ENCODE measurements at places on chromosomes 16 and 17.

DNA sequence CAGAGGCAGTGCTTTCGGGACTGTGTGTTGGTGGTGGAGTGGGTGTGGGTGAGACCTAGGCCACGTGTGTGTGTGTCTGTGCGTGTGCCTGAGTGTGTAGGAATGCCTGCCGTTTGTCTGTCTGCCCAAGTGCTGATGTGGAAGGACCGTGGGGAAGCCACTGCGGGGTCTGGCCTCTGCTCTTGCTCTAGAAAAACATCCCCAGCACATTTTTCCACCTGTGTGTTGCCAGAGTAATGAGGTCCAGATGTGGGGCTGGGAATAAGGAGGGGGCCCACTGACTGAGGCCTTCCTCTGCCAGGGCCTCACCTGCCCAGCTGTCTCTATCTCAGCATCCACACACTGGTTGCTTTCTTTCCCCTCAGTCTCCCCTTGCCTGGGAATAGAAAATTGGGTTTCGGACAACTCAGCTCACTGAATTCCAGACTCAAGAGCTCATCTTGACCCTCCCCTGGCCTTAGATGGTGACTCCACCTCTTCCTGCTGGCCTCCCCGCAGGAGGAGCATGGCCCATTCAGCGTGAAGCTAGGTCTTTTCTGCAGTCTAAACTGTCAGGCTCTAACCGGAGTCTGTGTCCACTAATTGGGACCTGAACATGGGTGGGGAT is 7.6 kb downstream of the SGCA start:
- DNase-seq: no peak

DNA sequence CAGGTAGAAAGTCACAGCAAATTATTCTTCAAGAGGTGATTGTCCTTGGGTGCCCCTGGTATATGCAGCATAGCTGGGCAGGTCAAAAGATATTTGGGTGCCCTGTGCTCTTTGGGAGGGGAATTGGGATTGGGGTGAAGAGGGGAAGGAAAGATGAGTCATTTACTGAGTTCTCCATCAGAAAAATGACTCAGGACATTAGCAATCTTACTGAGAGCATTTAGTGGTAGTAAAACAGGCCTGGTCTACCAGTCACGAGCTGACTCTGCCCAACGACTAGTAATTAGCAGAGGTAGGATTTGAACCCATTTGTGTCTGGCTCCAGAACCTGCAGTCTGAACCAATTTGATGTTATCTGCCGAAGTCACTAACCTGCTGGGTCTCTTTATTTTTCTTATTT is 6.0 kb upstream of the GRIN2A start:
- DNase-seq: no peak

GRCh38 chr16:30903596-30903995 is 7.2 kb downstream of the CTF1 start:
- DNase-seq: peak; percentile 53

DNA sequence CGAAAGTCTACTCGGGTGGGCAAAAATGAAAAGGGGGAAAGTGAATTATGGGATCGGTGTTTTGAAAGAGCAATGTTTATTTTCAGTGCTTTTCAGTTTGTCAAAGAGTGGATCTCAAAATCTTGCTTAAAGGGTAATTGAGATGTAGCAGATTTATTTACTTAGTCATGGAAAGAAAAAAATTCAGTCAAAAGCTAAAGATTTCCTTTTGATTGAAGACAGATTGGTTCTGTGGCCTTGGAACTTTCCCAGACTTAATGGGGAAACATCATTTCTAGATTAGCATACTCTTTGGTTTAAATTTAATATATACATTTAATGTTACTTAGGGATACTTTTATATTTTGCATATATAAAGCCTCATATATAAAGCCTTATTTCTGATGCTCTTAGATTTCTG is 20.6 kb downstream of the PRKAR1A start:
- DNase-seq: no peak

- no peak for DNase-seq
These were observed 14.4 kb upstream of the ATP2A3 start for GRCh38 chr17:3978421-3979289.

All from CD4-positive, alpha-beta T cell treated with Interleukin-4 for 1 hour (primary cell).